ENCODE measurements at places on chromosomes 3 and 15. TPM values are rescaled to one million over a fixed set of nuclear protein-coding genes. Genes with fewer than 3 reads are reported as not detected.
A peak's percentile ranks its signal among the peaks of the same experiment; 100 is the strongest.

- DNase-seq = no peak
Measured at GRCh38 chr15:58535894-58536293, 104.1 kb downstream of the LIPC start.

- no peak for DNase-seq
Measured at GRCh38 chr15:39959411-39959810, 25.5 kb downstream of the EIF2AK4 start.

- DNase-seq = peak; percentile 54
Measured at GRCh38 chr3:177108648-177109047, 88.6 kb downstream of the TBL1XR1 start.

- DNase-seq = peak; percentile 62
Measured at GRCh38 chr15:39613271-39613670, 32.4 kb downstream of the THBS1 start.

The CMSS1 gene
- total RNA-seq = 21.3 TPM
